ENCODE measurements at places on chromosomes 7 and 10.

- DNase-seq, result no peak
Observed at GRCh38 chr10:13651969-13652720, 65.4 kb downstream of the PRPF18 start.

GRCh38 chr10:61952028-61952674 lies 50.7 kb downstream of the ARID5B start:
- no peak for DNase-seq

DNA sequence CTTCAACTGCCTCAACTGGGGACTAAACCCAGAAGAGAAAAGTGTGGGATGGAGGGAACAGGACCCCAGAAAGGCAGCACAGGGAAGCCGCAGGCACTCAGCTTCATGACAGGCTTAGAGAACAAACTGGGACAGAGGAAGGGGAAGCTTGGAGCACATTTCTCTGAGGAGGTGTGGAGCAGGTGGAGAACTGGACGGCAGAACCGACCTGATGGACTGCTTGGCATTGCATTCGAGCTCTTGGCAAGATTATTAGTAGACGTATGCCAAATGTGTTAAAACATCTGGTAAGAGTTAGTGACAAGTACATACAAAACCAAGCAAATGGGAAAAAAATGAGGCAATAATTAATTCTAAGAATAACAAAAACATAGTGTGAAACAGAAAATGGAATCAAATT lies 335.7 kb downstream of the SFMBT2 start:
- no peak for DNase-seq

DNA sequence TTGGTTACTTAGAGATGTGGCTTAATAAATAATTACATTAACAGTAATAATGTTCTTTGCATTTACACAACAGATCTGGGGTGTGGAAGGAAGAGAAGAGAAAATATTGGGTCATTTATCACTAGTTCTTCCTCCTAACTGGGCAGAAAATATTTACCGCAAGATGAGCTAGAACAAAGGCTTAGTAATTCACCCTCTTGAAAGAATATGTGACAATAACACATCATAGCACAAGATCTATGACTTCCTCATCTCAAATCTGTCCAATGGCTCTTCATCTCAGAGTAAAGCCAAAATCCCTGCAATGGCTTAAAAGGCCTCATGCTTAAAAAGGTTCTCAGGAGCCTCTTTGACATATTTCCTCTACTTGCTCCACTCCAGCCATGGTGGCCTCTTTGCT lies 178.6 kb downstream of the ZNF438 start:
- DNase-seq, result no peak

DNA sequence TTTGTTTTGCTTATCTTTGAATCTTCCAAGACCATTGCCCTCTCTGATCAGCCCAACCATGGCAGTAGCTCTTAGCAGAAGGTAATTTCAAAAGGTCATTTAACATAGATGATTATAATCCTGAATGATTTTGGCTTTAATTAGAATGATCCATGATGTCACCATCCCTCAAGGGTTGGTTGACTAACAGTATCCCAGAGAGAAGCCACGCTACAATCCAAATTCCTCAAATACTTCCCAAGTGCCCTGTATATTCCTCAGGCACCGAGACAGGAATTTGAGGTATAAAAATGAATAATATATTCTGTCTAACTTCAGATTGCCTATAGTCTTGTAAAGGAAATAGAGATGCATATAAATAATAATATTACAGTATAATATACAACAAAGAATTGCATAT lies 42.1 kb upstream of the TMEM196 start:
- DNase-seq, result no peak

- DNase-seq, result no peak
Observed at GRCh38 chr10:70776455-70777005, 8.6 kb downstream of the TBATA start.

- no peak for DNase-seq
Observed at GRCh38 chr10:114025611-114026130, 18.0 kb upstream of the ADRB1 start.

DNA sequence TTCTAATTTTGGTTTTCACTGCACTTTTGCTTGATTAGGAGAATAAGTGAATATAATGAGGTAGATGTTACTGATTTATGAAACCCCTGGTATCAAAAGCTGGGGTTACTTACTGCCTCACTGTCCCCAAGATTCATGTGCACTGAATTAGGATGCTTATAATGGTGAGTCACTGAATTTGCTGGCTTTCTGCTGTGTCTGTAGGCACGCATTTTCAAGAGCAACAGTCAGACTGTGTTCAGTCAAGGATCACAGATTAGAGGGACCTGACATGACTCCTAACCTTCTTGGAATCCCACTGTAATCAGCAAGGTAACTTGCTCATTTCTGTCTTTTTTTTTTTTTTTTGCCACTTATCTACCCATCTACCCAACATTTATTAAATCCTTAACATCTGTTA lies 59.7 kb downstream of the GPR85 start:
- no peak for DNase-seq

DNA sequence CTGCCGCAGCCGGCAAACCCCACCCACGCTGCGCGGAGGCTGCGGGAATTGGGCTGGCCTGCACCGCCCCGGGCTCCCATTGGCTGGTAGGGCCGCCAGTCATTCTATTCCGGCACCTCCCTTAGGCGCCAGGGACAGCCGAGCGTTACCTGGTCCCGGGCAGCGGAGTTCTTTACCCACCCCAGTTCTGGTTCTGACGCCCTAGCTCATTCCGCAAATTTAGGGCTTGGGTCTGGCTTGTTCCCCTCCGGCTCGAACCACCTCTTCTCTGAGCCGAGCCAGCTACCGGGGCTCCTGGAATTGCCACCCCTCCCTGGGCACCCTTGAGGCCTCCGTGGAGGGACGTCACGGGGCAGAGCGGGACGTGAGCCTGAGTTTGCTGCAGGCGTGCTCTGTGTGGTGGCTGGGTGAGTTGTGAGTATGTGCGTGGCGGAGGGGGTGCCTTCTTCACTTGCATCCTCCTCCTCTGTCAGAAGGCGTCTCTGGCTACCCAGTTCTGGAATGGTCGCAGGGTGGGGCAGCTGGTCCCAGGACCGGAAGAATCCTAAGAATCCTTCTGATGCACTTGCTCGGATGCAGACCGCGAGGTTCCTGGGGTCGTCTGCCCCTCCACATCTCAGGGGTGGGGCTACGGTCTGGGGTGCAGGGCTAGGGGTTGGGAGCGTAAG lies at the start of the genes PDZD7 and SFXN3:
Gene PDZD7 (minus strand): TSS at position 2 of the 668 bp plus-strand sequence. CDS start 910 bp downstream, outside the sequence.
Gene SFXN3 (plus strand): TSS at position 107 of the 668 bp plus-strand sequence. CDS start 3,461 bp downstream, outside the sequence.
- DNase-seq, result peak; percentile 20

DNA sequence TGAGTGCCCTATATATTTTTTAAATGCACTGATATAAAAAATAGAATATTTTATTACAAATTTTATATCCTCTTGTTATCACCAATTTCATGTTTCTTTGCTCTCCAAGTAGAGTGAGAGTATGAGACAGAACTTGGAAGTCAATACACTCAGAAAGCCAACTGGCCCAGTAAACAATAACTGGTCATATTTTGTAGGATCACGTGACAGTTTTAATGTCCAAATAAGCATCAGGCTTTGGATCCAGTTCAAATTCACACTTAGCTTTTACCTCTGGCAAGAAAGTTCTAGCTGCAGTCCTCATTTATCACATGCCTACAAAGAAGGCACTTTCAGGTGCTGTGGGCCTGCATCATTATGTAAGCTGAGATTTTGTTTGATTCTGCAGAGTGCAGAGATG lies 21.6 kb upstream of the TPK1 start:
- no peak for DNase-seq

- DNase-seq, result no peak
Observed at GRCh38 chr10:89055159-89055558, 64.6 kb downstream of the FAS start.

Measured in cortex of kidney (tissue), 1 donor.